ENCODE measurements at places on chromosomes 6 and 20.

DNA sequence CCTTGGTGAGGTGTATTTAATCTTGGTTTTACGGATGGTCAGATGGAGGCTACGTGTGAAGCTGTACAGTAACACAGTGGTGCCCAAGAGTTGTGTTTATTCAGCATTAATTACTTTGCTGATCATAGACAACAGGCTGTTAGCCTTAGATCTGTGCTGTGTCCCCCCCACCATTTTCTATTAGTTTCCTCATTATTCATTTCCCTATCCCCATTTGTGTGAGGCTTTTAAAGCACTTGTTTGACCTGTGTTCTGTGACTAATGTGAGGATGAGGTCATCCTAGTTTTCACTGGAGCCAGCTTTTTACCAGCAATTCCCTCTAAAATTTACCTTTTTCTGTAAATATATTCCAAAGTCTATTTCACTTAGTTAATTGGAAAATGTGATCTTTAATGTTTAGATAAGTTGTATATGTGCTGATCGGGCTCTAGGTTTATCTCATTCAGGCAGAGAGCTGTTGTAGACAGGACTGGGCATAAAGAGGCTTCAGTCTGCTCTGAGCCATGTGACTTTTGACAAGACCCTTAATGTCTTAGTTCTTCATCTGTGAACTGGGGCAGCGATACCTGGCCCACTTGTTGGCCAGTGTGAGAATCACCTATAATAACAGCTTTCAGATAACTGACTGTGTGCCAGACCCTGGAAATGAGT, 8.4 kb downstream of the MAPRE1 start:
- no peak for DNase-seq

DNA sequence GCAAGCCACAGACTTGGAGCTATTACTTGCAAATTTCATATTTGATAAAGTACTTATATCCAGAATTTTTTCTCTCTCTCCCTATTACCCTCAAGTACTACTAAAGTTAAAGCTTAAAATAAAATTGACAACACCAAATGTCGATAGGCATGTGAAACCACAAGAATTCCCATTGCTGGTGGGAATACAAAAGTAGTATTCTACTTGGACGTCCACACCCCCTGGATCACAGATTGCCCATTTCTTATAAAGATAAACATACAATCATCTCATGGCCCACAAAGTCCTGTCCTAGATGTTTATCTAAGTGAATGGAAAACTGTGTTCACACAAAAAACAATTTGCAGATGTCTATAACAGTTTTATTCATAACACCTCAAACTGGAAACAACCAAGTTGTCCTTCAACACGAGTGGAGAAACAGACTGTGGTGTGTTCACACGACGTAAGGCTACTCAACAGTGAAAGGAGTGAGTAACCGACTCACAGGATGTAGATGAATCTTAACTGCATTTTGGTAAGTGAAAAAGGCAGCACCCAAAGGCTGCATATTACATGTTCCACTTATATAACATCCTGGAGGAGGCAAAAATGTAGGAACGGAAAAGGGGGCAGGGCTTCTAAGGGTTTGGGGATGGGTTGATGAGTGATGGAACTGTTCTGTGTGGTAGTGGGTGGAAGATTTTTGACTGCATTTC, 297.4 kb downstream of the THBS2 start:
- DNase-seq = peak; percentile 54

DNA sequence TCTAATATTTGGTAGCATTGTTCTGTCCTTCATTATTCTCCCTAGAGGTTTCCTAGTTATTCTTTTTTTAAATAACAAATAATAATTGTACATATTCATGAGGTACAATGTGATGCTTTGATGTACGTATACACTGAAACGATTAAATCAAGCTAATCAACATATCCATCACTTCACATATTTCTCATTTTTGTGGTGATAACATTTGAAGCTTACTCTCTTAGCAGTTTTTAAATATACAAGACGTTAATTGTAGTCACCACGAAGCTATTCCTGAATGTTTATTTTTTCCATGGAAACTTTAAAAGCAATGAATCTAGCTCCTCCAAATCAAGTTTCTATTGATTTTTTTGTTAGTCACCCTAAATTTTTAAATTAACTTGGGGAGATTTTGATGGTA, 116.5 kb upstream of the PRND start:
- DNase-seq = no peak

GRCh38 chr6:117449549-117450439, 24.1 kb upstream of the ROS1 start:
- peak; percentile 82 for DNase-seq

DNA sequence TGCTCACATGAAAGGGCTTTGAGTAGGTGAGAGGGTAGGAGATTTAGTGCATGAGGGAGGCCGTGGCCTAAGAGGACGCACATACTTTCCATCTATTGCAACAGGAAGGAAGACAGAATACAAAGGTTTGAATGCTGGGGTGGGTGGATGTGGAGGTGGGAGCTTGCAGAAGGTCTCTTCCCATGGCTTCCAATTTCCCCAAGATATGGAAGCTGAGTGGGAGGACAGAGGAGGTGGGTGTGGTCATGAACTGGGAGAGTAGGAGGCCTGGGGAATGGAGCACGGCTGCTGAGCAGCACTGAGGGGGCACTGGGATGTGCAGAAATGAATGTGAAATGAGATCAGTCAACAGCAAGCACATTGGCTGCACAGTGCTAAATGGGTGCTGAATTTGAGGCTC, 70.3 kb downstream of the SCML4 start:
- DNase-seq = no peak

GRCh38 chr6:89267918-89268317, 47.2 kb downstream of the GABRR2 start:
- DNase-seq = no peak

DNA sequence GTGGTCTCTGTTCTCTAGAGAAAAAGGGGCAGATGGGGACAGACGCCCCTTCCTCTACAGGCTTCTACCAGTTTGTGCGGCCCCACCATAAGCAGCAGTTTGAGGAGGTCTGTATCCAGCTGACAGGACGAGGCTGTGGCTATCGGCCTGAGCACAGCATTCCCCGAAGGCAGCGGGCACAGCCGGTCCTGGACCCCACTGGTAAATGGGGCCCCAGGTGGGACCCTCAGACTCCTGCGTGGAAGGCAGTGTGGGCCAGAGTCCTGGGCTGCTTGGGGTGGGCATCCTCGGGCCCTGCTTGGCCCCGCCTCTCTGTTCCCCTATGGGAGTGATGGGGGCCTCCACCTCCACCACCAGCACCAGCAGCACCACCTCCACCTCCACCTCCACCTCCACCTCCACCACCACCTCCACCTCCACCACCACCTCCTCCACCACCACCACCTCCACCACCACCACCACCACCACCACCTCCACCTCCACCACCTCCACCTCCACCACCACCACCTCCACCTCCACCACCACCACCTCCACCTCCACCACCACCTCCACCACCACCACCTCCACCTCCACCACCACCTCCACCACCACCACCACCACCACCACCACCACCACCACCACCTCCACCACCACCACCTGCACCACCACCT, 3.2 kb upstream of the TNFRSF6B start:
- DNase-seq = no peak

DNA sequence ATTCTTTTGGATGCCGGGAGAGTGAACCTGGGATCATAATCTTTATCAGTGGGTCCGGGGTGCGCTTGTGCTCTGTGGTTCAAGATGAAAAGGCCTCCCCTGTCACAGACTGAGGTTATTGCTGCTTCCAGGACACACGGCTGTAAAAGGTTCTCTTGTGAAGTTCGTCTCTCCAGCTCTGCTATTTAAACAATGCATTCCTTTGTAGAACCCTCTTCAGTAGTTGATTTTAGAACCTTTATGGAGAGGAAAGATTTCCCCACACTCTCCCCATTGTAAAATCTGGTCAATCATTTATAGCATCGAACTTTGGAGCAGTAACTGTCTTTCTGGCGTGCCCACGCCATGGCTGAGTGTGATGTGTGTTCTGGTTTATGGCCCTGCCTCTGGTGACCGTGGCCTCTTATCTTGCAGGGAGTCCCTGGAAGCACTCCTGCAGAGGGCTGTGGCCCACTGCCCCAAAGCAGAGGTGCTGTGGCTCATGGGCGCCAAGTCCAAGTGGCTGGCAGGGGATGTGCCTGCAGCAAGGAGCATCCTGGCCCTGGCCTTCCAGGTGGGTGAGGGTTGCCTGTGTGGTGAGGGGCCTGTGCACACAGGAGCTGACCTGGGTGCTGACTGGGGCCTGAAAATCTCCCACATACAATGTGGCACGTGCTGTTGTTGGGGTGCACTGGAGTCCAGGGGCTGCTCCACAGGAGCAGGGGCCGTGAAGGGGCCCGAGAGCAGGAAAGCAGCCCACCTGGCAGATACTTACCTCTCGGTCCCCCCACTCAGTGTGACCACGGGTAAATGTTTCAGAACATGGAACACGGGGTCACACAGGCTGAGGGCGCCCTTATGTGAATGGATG, 11.6 kb upstream of the C20orf204 start:
- no peak for DNase-seq

DNA sequence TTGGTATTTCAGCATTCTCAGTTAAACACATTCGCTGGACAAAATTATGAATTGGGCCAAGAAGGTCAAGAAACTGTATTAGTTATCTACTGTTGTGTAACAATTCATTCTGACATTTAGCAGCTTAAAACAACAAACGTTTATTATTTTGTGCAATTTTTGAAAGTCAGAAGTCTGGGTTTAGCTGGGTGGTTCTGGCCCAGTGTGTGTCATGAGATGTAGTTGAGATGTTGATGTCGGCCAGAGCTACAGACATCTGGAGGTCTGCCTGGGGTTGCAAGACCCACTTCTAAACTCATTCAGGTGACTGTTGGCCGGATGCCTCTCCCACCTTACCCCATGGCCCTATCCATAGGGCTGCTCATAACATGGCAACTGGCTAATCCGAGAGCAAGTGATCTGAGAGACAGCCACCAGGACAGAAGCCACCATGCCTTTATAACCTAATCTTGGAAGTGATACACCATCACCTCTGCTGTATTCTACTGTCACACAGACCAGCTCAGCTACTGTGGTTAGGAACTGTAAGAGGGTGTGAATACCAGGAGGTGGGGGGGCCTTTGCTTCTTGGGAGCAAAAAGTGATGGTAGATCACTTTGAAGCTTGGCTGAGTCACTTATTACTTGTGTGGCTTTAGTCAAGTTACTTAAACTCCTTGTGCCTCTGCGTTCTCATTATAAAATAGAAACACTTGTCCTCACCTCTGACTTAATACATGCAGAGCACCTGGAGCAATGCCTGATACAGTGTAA, 217.0 kb upstream of the MYLIP start:
- DNase-seq = peak; percentile 43

DNA sequence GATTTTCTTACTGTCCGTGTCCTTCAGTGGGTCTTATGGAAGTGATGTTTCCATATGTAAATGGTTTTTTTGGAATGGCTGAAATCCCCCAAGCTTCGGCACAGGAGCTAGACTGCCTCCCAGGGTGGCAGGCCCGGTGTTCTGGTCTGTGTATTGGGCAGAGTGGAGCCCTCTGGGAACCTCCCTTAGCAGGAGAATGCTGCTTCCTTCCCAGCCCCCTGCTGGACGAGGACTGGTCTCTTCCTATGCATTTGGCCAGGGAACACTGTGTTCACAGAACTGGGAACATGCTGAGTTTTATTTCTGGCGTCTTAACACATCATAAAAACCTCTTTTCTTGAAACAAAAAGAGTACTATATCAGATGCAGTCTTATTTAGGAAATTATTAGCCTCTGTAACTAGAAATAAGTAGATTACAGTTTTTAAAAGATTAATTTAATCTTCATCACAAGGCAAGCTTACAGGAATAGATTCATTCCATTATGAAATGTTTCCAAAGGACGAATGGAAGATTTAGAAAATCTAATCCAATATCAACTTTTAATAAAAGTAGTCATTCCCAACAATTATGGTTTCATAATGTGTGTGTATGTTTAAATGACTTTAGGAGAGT, 56.6 kb downstream of the SYTL3 start:
- peak; percentile 49 for DNase-seq

DNA sequence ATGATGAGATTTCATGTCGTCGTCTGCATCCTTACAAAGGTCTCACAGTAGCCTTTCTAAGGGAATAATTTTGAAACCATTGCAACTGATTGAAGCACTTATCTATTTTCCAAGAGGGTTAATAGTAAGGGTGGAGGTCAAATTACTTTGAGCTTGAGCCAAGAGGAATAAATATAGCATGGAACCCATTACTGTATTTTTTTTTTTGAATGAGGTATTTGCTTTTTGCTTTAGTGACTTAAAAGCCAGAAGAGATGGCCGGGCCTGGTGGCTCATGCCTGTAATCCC, 78.3 kb downstream of the SCAND1 start:
- DNase-seq = no peak

- no peak for DNase-seq
Observed at GRCh38 chr20:11380283-11380682, 537.4 kb upstream of the BTBD3 start.

GRCh38 chr6:72721346-72721745, 99.5 kb downstream of the KCNQ5 start:
- peak; percentile 36 for DNase-seq

- DNase-seq = no peak
Observed at GRCh38 chr20:14333721-14334120, 3.7 kb downstream of the FLRT3 start.

- peak; percentile 18 for DNase-seq
Observed at GRCh38 chr6:102742028-102742427, 1348.5 kb downstream of the GRIK2 start.

DNA sequence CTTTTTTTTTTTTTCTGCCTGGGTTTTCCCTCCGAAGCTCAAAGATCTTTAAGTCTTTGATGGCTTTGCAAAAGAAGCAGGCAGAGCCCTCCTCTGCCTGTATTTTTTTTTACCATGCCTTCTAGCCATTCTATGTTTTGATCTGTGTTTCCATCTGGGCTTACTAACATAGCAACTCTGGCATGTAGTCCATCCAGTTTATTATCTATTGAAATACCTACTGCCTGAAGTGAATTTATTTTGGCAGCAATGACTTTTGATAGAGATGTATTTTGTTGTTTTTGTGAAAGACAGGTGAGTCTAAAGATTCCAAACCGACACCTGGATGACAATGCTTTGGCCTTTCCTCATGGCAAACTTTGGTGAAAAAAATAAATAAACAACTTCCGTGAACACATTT, 1157.7 kb upstream of the MAP3K7 start:
- DNase-seq = no peak

DNA sequence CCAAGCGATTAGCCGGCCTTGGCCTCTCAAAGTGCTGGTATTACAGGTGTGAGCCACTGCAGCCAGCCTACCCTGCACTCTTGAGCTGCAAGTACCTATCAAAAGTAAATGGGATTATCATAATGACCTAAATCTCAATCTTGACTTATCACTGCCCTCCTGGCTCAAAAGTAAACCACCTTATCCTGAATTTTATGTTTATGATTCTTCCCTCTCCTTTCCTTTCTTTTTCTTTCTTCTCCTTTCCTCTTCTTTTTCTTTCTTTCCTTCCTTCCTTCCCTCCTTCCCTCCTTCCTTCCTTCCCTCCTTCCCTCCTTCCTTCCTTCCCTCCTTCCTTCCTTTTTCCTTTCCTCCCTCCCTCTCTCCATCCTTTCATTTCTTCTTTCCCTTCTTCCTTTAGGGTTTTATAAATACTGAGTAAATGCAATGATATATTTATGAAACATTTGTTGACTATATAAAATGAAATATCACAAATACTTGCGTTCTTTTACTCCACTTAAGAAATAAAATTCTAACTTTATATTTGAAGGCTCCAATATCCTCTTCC, 21.0 kb downstream of the SPATS1 start:
- DNase-seq = no peak

- peak; percentile 90 for DNase-seq
Observed at GRCh38 chr6:45728674-45729073, 287.0 kb downstream of the CLIC5 start.

GRCh38 chr6:26575494-26575939, 21.2 kb upstream of the ABT1 start:
- peak; percentile 67 for DNase-seq

Measured in fibroblast of skin of right biceps (primary cell).